ENCODE measurements at places on chromosomes 2 and 18.

- no peaks in the 10 kb centered on the region for H3K4me1 ChIP-seq
- H3K27ac ChIP-seq, result no peak overlapping the region
- H3K36me3 ChIP-seq, result no peaks in the 10 kb centered on the region
- H3K27me3 ChIP-seq, result no peaks in the 10 kb centered on the region
- no peak overlapping the region for H3K4me3 ChIP-seq
These were observed 109.7 kb upstream of the HS6ST1 start for GRCh38 chr2:128428415-128428814.

GRCh38 chr2:149068996-149069888, 30.7 kb downstream of the LYPD6B start:
- peak; percentile 81 for DNase-seq
- H3K4me3 ChIP-seq, result no peak overlapping the region
- no peak overlapping the region for H3K27ac ChIP-seq
- H3K4me1 ChIP-seq, result peaks cover 17% of the 10 kb centered on the region
- no peaks in the 10 kb centered on the region for H3K36me3 ChIP-seq

DNA sequence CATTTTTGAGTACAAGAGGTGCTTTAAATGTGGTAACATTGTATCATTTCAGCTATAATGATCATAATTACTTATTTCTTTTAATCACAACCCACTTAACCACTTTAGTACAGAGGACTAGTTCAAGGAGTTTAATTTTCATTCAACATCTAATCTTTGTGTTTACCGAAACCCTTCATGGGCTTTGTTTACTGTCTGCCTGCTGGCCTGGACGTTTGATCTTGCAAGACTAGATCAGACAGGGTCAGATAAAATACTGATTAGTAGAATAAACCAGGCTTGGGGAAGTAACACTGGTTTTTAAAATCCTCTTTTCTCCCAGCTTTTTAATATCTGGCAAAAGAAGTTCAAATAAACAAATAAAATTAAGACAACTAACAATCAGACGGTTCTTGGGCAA, 93.6 kb downstream of the SATB2 start:
- no peak overlapping the region for H3K27ac ChIP-seq
- DNase-seq, result no peak
- no peaks in the 10 kb centered on the region for H3K4me1 ChIP-seq
- no peak overlapping the region for H3K4me3 ChIP-seq

GRCh38 chr2:106332054-106332453, 136.2 kb downstream of the RGPD3 start:
- H3K27ac ChIP-seq, result no peak overlapping the region
- no peaks in the 10 kb centered on the region for H3K4me1 ChIP-seq
- H3K4me3 ChIP-seq, result no peak overlapping the region
- no peaks in the 10 kb centered on the region for H3K36me3 ChIP-seq

GRCh38 chr2:68653538-68653982, 10.2 kb downstream of the PROKR1 start:
- H3K27ac ChIP-seq, result no peak overlapping the region
- H3K36me3 ChIP-seq, result no peaks in the 10 kb centered on the region
- peak; percentile 60 for DNase-seq
- H3K27me3 ChIP-seq, result no peaks in the 10 kb centered on the region
- H3K4me1 ChIP-seq, result peaks cover 24% of the 10 kb centered on the region
- no peak overlapping the region for H3K4me3 ChIP-seq

- DNase-seq, result no peak
- peaks cover 23% of the 10 kb centered on the region for H3K4me1 ChIP-seq
- no peak overlapping the region for H3K27ac ChIP-seq
- no peaks in the 10 kb centered on the region for H3K27me3 ChIP-seq
These were observed 47.0 kb downstream of the FAM178B start for GRCh38 chr2:96939415-96939814.

DNA sequence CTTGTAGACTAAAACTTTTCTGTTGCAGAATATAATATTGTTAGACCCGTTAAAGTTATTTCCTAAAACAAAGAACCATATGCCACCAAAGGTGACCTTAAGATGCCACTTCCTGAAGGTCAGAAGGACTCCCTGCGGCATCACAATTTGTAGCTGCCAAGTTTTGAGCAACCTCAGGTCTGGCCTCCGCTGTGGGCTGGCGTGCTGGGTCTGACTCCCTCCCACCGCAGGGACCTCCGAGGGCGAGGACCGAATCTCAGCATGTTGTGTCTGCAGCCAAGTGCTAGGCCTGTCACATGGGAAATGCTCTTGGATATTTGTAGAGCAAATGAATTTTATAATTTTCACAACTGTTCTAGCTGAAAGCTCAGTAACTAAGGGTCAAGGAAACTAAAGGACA, 285.9 kb downstream of the NDUFA10 start:
- H3K4me3 ChIP-seq, result no peak overlapping the region
- H3K36me3 ChIP-seq, result no peaks in the 10 kb centered on the region

- H3K4me3 ChIP-seq, result no peak overlapping the region
- H3K27me3 ChIP-seq, result no peaks in the 10 kb centered on the region
- no peak overlapping the region for H3K27ac ChIP-seq
- H3K36me3 ChIP-seq, result no peaks in the 10 kb centered on the region
- no peak for DNase-seq
- H3K4me1 ChIP-seq, result no peaks in the 10 kb centered on the region
These were observed 84.6 kb upstream of the TFPI start for GRCh38 chr2:187638840-187639239.

DNA sequence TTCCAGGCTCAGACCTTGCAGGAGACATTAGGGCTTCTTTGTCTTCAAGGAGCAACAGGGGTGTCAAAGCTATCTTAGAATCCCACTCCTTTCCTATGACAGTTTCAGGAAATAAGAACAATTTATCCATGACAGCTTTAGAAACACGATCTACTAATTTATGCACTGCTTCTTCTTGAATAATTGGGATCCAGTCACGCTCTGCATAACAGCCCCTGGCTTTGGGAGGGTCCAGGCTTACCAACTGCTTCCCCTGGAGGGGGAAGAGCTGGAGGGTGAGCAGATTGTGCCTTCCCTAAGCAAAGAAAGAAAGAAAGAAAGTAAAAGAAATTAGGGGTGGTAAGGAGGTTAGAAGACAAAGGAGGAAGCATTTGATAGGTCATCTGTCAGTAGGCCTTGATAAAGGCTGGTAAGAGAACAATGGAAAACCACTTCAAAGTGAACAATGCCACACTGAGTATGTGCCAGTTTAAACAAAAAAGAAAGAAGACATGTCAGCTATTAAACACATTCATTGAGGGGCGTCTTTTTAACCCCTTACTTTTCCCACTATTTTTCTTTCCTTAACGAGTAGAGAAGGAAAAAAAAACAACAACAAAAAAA, 327.6 kb downstream of the DCC start:
- DNase-seq, result no peak
- no peaks in the 10 kb centered on the region for H3K27me3 ChIP-seq
- H3K4me1 ChIP-seq, result no peaks in the 10 kb centered on the region
- no peak overlapping the region for H3K4me3 ChIP-seq

- no peak for DNase-seq
- no peak overlapping the region for H3K27ac ChIP-seq
- no peaks in the 10 kb centered on the region for H3K36me3 ChIP-seq
These were observed 277.2 kb downstream of the BCL2 start for GRCh38 chr18:63042351-63042750.

DNA sequence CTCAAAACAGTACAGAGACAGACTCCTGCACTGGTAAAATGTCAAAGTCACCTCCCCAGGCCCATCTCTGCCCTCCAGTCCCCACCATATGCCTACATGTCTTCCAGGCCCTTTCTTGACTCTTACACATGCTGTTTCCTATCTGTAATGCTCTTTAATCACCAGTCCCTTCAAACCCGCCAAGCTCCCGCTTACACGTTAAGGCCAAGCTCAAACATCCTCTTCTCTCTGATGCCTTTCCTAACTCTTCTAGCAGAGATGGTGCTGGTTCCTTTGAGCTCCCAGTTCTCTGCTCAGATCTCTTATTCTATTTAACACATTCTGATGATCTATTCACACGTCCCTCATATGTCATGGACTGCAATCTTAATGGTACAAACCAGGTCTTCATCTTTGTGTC, 5.0 kb downstream of the EVA1A start:
- no peak overlapping the region for H3K4me3 ChIP-seq
- H3K27ac ChIP-seq, result no peak overlapping the region
- H3K36me3 ChIP-seq, result no peaks in the 10 kb centered on the region
- H3K27me3 ChIP-seq, result no peaks in the 10 kb centered on the region

DNA sequence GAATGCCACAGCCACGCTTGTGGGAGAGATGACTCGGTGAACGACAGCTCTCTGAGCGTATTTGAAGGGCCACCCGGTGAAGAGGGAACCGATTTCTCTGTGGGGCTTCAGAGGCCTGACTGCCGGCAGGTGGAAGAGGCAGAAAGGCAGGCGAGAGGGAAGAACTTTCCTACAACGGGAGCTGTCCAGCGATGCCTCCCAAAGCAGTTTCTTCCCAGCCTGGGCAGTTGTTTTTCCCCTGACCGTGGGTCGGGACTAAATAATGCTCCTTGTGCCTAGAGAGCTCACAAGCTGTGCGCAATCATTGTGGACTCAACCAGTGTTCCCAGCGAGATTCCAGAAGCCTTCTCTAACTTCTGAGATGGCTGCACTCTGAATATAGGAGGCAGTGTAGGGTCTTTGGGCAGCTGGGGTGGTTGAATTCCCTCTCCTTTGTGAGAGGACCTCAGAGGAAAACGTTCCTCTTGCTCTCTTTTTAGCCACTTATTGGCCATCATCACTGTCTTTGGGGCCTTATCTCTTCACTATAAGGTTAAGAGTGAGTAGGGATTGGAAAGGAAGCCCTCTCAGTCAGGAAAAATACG, 710 bp downstream of the SEC11C start:
- peak overlapping the region; percentile 88 for H3K4me3 ChIP-seq
- H3K27ac ChIP-seq, result peak overlapping the region; percentile 91
- no peak for DNase-seq
- no peaks in the 10 kb centered on the region for H3K36me3 ChIP-seq
- H3K27me3 ChIP-seq, result no peaks in the 10 kb centered on the region

DNA sequence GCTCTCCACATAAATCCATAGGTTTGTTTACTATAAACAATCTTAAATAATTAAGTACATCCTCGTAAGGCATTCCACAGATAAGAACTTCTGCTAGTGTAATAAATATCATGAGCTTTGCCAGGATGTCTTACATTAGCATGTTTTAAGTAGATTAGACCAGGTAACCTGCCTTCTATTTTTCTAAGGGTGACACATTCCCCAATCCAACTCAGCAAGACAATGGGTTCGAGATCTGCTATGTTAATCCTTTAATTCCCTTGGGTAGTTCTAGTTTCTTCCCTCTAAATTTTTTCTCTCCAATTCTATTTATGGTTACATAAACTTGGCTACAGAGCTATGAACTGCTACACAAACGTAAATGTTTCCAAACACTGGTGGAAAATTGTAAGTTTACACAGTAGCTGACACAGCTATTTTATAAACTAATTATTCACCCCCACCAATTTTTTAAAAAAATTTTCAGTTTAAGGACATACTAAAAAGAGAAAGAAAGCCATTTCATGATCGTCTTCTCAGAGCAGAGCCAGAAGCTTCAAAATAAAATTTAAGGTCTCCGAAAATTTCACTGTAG, 386.5 kb upstream of the SLC39A10 start:
- no peaks in the 10 kb centered on the region for H3K36me3 ChIP-seq
- no peak for DNase-seq
- no peaks in the 10 kb centered on the region for H3K27me3 ChIP-seq
- no peak overlapping the region for H3K27ac ChIP-seq
- no peaks in the 10 kb centered on the region for H3K4me1 ChIP-seq

GRCh38 chr2:179692043-179692442, 169.4 kb downstream of the ZNF385B start:
- no peak overlapping the region for H3K27ac ChIP-seq
- H3K36me3 ChIP-seq, result no peaks in the 10 kb centered on the region
- no peaks in the 10 kb centered on the region for H3K4me1 ChIP-seq
- no peak overlapping the region for H3K4me3 ChIP-seq
- no peak for DNase-seq

GRCh38 chr2:150491430-150491829, 4.0 kb upstream of the RND3 start:
- no peak for DNase-seq
- H3K27ac ChIP-seq, result no peak overlapping the region
- no peaks in the 10 kb centered on the region for H3K4me1 ChIP-seq
- H3K4me3 ChIP-seq, result no peak overlapping the region
- H3K36me3 ChIP-seq, result no peaks in the 10 kb centered on the region

- H3K4me1 ChIP-seq, result no peaks in the 10 kb centered on the region
- no peaks in the 10 kb centered on the region for H3K27me3 ChIP-seq
- H3K4me3 ChIP-seq, result no peak overlapping the region
These were observed 64.8 kb downstream of the MOGAT1 start for GRCh38 chr2:222736301-222736700.

- H3K27me3 ChIP-seq, result no peaks in the 10 kb centered on the region
- H3K4me1 ChIP-seq, result no peaks in the 10 kb centered on the region
- H3K36me3 ChIP-seq, result no peaks in the 10 kb centered on the region
- no peak overlapping the region for H3K4me3 ChIP-seq
- no peak overlapping the region for H3K27ac ChIP-seq
These were observed 54.9 kb downstream of the FHOD3 start for GRCh38 chr18:36352384-36352783.
